Endothelial cell (in vitro differentiated cells): ENCODE measurements at places on chromosomes 5 and 9.

DNA sequence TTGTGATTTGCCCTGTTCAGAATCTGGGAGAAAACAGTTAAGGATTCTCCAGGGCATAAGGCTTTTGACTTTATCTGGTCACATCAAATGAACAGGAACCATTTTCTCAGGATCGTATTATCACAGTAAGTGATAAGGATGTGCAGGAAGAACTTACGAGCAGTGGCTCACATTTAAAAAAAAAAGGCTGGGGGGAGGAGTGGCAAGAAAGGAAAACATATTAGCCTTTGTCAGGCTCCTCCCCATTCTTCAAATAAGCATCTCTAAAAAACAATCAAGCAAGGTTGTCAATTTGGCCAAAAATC, 234.3 kb upstream of the TMEM161B start:
- no peak overlapping the region for H3K4me3 ChIP-seq
- no peak for DNase-seq
- no peaks in the 10 kb centered on the region for H3K36me3 ChIP-seq
- H3K27me3 ChIP-seq = peaks cover 2% of the 10 kb centered on the region
- no peak overlapping the region for H3K27ac ChIP-seq

- H3K27me3 ChIP-seq = peaks cover 5% of the 10 kb centered on the region
- H3K4me3 ChIP-seq = no peak overlapping the region
- H3K27ac ChIP-seq = no peak overlapping the region
- no peaks in the 10 kb centered on the region for H3K4me1 ChIP-seq
Measured at GRCh38 chr5:179260324-179261070, 84.8 kb downstream of the ADAMTS2 start.

GRCh38 chr5:141434006-141434405, 3.7 kb downstream of the PCDHGA12 start:
- H3K4me1 ChIP-seq = no peaks in the 10 kb centered on the region
- H3K27me3 ChIP-seq = peaks cover 5% of the 10 kb centered on the region
- DNase-seq = no peak
- peaks cover 43% of the 10 kb centered on the region for H3K36me3 ChIP-seq
- H3K4me3 ChIP-seq = peak overlapping the region; percentile 47
- H3K27ac ChIP-seq = no peak overlapping the region

DNA sequence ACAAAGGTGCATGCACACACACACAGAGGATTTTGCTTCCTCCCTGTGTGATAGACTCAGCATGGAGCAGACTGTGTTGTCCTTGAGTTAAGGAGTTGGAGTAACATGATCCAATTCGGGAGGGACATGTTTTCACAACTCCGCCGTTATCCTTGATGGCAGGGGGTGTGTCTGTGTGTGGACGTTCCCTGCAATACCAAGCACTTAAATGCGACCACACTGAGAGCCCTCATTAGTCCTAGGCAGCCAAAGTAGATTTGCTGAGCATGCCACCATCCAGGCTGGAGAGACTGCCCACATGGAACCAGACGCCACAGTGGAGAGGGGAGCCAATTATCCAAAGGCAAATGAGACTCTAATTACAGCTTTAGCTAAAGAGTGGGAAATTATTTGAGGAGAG, 140.1 kb downstream of the DOCK2 start:
- peaks cover 3% of the 10 kb centered on the region for H3K4me1 ChIP-seq
- no peak overlapping the region for H3K4me3 ChIP-seq
- DNase-seq = no peak
- no peaks in the 10 kb centered on the region for H3K27me3 ChIP-seq

- H3K36me3 ChIP-seq = no peaks in the 10 kb centered on the region
- H3K4me1 ChIP-seq = no peaks in the 10 kb centered on the region
- DNase-seq = no peak
- H3K4me3 ChIP-seq = no peak overlapping the region
- no peak overlapping the region for H3K27ac ChIP-seq
- no peaks in the 10 kb centered on the region for H3K27me3 ChIP-seq
Measured at GRCh38 chr5:174610968-174611367, 113.4 kb upstream of the MSX2 start.
